Camera-type eye (tissue), 1 donor: ENCODE measurements at places on chromosomes 7 and 10. TPM values are rescaled to one million over a fixed set of nuclear protein-coding genes. Genes with fewer than 3 reads are reported as not detected.

The PRTFDC1 gene
- total RNA-seq = 29.0 TPM

The IDI2 gene
- not detected for total RNA-seq

The INSYN2A gene
- 4.7 TPM for total RNA-seq

The TMEM229A gene
- total RNA-seq = 1.9 TPM

The UCMA gene
- not detected for total RNA-seq

The MUC12 gene
- not detected for total RNA-seq
